NCI-H774 (cell line): ENCODE measurements at places on chromosomes 4 and X.

DNA sequence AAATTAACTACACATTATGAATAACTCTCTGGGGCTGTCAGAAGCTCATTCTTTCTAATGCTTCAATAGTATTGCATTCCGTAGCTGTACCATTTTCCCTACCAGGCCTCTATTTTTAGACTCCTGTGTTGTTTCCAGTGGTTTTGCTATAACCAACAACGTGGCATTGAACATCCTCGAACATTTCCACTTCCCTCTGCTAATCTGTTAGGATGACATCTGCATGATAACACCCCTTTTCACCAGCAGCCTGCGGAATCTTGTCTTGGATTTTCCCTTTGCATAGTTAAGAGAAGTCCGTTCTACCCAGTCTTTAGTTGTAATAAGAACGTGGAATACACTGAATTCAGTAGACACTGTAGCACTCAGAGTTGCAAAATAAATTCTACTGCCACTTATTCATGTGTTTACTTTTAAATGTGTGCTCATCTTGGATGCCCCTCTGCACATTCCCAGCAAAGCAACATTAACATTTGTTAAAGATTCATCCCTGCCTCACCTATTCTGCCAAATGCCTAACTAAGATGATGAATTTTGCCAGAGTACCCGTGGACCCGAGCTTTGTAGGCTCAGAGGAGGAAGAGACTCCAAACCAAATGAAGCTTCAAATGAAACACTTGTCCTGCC is 55.6 kb downstream of the SEL1L3 start:
- DNase-seq = no peak

DNA sequence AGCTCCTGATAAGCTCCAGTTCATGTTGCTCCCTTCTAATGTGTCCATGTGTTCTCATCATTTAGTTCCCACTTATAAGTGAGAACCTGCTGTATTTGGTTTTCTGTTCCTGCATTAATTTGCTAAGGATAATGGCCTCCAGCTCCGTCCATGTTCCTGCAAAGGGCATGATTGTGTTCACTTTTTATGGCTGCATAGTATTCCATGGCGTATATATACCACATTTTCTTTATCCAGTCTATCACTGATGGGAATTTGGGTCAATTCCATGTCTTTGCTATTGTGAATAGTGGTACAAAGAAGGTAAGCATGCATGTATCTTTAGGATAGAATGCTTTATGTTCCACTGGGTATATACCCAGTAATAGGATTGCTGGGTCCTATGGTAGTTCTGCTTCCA is 197.2 kb upstream of the ITM2A start:
- DNase-seq = no peak

- DNase-seq = peak; percentile 26
Measured at GRCh38 chr4:74320559-74321118, 12.4 kb downstream of the EPGN start.

GRCh38 chr4:150381609-150382008 is 200.3 kb upstream of the MAB21L2 start:
- no peak for DNase-seq

GRCh38 chr4:14340321-14340720 is 662.0 kb upstream of the CPEB2 start:
- no peak for DNase-seq

DNA sequence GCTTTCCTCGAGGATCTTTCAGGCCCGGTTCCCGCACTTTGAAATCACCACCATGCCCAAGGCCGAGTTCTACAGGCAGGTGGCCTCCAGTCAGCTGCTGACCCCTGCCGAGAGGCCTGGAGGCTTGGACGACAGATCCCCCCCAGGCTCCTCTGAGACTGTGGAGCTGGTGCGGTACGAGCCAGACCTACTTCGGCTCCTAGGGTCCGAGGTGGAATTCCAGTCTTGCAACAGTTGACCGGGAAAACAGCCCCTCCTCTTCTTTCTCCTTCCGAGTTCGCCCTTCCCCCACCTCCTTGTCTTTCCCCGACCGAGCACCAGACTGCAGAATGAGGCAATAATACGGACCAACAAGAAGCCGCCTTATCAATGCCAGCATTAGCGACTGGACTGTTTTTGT is 54.4 kb downstream of the ELF4 start:
- DNase-seq = no peak

- DNase-seq = no peak
Measured at GRCh38 chr4:114599231-114599902, 760 bp downstream of the UGT8 start.

DNA sequence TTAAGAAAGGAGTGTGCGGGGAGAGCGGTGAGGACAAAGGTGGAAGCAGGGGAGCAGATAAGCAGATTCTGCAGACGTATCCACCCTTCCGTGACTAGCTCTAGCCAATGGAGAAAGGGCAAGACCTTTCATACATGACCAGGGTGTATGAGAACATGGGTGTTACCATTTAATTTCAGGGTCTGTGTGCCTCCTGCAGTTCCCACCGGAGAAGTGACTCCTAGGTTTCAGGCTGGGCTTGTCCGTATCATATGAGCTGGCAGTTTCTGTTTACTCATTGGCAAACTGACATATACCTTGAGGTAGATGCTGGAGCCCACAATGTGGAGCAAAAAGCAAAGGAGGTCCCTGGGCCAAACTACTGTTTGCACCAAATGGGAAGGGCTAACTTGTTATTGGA is 6.8 kb downstream of the RBM47 start:
- no peak for DNase-seq

GRCh38 chr4:83178029-83178428 is 63.5 kb upstream of the PLAC8 start:
- DNase-seq = no peak

DNA sequence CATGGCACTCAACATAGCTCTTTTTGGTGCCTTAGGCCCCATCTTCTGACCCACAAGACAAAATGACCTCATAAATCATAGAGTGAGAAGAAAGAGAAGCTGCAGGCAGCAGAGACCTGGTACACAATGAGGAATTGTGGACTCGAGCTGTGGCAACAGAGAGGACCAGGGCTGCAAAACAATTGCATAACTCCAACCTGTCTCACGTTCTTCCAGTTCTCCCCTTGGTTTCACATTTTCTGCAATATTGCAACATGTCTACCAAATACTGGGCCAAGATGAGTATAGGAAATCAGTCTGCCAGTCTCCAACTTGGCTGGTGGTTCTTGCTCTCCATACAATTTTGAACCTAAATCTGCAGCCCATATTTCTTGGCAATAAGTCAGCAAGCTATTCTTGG is 105.3 kb downstream of the KDR start:
- no peak for DNase-seq

DNA sequence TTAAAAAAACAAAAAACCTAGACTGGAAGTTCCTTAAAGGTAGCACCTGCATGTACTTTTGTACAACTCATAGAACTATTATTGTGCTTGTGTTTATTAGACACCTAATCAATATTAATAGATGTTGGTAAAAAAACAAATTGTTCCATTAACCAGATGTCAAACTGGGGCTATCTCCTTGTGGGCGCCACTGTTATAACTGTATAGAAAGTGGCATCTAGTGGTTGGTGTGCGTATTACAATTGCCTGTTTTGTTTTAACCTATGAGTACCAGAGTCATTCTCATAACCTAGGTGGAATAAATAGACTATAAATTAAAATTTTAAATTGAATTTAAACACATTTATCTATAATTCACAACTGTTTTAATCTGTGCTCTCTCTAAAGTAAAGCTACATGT is 97.4 kb downstream of the COL4A5 start:
- no peak for DNase-seq

DNA sequence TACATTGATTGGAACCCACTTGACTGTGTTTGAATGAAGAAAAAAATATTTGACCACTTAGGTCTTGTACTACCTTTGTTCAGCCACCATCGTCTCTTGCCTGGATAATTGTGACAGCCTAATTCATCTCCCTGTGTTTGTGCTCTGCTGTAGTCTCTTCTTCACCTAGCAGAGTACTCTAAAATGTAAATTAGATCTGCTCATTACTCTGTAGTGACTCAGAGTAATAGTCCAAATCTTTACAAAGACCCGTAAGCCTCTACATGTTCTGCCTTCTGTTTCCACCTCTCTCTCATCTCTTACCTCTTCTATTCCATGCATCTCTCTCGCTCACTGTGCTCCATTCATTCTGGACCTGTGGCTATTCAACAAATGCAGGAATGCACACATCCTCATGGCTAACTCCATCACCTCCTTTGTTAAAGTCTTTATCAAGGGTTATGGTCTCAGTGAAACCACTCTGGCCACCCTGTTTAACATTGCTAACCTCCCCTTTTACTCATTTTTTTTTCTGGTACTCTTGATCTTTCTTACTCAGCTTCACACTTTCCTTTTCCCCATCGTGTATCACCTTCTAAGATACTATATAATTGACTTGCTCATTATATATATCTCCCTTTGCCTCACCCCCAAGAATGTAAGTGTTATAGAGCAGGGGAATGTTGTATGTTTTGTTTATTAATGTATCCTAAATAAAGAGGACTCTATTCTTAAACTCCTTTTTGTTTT is 98.4 kb downstream of the STIM2 start:
- DNase-seq = no peak

DNA sequence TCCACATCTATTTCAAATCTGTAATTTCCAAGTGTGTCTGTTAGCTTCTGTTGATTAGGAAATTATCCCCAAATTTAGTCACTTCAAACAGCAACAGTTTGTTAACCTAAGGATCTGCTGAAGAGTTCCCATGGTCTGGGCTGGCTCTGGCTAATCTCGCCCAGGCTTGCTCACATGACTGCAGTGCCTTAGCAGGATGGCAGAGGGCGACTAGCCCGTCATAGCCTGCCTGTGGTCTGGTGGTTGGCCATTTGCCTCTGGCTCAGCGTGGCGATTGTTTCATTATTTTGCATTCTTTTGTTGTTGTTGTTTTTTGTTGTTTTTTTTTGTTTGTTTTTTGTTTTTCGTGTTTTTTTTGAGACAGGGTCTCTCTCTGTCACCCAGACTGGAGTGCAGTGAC is 264.0 kb downstream of the TRIML1 start:
- DNase-seq = no peak

DNA sequence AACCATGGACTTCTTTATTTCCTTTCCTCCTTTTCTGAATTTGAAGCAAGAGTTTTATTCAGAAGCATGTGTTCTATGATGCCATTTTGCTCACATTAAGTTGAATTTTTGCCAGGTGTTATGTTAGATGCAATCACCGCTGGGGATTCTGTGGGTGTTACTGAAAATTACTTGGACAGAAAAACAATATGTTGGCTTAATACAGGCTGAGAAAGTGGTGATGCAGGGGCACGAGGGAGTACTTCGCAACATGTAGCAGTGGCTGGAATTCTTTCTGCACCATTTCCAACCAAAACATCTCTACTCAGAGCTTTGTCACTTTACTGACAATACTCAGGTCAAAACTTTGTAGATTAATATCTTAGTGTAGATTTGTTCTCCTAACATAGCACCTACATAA is 109.2 kb upstream of the PCDH18 start:
- no peak for DNase-seq

- no peak for DNase-seq
Measured at GRCh38 chr4:54728368-54728767, 70.6 kb downstream of the KIT start.

DNA sequence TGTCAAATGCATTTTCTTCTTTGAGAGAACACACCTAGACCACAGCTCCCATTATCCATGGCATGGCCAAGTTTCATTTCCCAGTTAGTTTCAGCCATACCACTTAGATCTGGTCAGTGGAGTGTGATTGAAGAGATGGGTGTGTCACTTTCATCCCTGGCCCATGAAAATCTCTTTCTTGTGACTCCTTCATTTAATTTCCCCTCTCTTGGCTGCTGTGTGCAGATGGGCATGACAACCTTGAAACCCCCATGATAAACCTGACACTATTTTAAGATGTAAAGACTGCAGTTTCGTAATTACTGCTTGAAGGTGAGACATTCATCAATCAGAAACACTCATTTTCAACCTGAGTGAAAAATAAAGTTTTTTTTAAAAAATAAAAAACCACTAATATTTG is 284.9 kb downstream of the IL15 start:
- no peak for DNase-seq

- no peak for DNase-seq
Measured at GRCh38 chr4:138053641-138054301, 188.4 kb downstream of the SLC7A11 start.

- DNase-seq = no peak
Measured at GRCh38 chr4:112093636-112094202, 51.5 kb upstream of the FAM241A start.

DNA sequence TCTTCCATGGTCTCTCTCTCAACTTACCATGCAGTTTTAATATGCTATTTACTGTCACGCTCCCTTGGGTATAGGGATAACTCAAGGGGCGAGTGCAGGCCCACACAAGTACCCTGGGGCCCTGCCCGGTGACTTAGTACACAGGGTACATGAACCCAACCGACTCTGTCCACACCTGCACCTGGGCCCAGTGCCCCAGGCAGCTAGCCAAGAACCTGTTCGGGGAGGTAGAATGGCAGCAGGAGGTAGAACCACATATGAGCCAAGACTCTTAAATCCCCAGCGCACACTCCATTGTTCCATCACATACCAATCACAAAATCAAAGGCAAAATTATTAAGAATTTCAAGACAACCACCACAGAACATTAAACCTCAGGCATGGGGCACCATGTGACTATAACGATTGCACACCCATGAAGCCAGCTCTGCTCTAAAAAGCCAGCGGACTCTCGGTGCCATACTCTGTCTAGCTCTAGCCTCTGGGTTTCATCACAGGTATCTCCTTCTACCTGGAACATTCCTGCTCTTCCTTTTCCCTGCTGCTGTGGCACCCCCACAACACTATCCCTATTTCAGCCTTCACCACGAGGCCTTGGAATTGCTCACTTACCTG is 14.6 kb downstream of the PHF8 start:
- DNase-seq = peak; percentile 22

GRCh38 chrX:110145854-110146253 is 142.9 kb downstream of the TMEM164 start:
- DNase-seq = no peak

DNA sequence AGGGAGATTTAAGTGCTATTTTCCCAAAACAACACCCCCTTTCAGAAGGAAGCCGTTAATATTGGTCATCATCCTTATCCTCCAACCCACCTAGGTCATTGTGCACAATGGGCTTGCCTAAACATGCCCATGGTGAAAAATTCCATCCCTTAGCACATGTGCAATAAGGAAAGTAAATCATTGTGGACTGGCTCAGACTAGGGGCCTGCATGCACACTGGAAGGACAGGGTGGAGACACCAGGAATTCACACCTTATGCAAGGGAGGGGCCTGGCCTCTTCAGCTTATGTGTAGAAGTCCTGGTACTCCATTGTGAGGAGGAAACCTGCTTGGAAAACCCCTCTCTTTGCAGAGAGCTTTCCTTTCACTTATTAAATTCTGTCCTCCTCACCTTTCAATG is 311.4 kb upstream of the NDST4 start:
- DNase-seq = no peak
